Endothelial cell (in vitro differentiated cells): ENCODE measurements at places on chromosomes 2 and 18.
A peak's percentile ranks its signal among the peaks of the same experiment; 100 is the strongest.

DNA sequence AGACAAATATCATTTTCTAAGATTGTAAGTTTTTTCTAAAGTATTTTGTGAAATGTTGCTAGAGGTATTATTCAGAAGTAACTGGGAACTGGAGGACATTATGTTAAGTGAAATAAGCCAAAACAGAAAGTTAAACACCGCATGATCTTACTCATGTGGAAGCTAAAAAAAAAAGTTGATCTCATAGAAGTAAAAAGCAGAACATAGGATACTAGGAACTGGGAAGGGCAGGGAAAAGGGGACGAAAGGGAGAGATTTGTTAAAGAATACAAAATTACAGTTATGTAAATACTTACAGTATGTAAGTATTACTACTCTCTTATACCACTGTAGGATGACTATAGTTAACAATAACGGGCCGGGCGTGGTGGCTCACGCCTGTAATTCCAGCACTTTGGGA is 46.7 kb upstream of the CDKL4 start:
- H3K4me3 ChIP-seq = no peak overlapping the region
- H3K4me1 ChIP-seq = no peaks in the 10 kb centered on the region
- DNase-seq = no peak
- no peaks in the 10 kb centered on the region for H3K27me3 ChIP-seq
- H3K27ac ChIP-seq = no peak overlapping the region

- H3K36me3 ChIP-seq = no peaks in the 10 kb centered on the region
- no peaks in the 10 kb centered on the region for H3K27me3 ChIP-seq
- no peak overlapping the region for H3K4me3 ChIP-seq
- peaks cover 7% of the 10 kb centered on the region for H3K4me1 ChIP-seq
- DNase-seq = no peak
Observed at GRCh38 chr2:199775267-199775666, 75.7 kb downstream of the FTCDNL1 start.

GRCh38 chr2:217065012-217065290 is 205.1 kb upstream of the TNP1 start:
- H3K36me3 ChIP-seq = no peaks in the 10 kb centered on the region
- peaks cover 11% of the 10 kb centered on the region for H3K4me1 ChIP-seq
- DNase-seq = no peak
- H3K27ac ChIP-seq = no peak overlapping the region
- H3K27me3 ChIP-seq = peaks cover 4% of the 10 kb centered on the region

GRCh38 chr2:68272246-68272994 is 20.1 kb upstream of the PPP3R1 start:
- DNase-seq = no peak
- H3K36me3 ChIP-seq = no peaks in the 10 kb centered on the region
- H3K4me3 ChIP-seq = no peak overlapping the region
- H3K27ac ChIP-seq = no peak overlapping the region
- no peaks in the 10 kb centered on the region for H3K4me1 ChIP-seq

- no peak for DNase-seq
- no peak overlapping the region for H3K4me3 ChIP-seq
- H3K4me1 ChIP-seq = no peaks in the 10 kb centered on the region
- H3K27me3 ChIP-seq = no peaks in the 10 kb centered on the region
Observed at GRCh38 chr2:192983173-192983572, 788.4 kb upstream of the TMEFF2 start.

- H3K36me3 ChIP-seq = peaks cover 15% of the 10 kb centered on the region
- H3K27me3 ChIP-seq = peaks cover 7% of the 10 kb centered on the region
- DNase-seq = no peak
Observed at GRCh38 chr2:119683074-119683712, 4.2 kb downstream of the TMEM177 start.

DNA sequence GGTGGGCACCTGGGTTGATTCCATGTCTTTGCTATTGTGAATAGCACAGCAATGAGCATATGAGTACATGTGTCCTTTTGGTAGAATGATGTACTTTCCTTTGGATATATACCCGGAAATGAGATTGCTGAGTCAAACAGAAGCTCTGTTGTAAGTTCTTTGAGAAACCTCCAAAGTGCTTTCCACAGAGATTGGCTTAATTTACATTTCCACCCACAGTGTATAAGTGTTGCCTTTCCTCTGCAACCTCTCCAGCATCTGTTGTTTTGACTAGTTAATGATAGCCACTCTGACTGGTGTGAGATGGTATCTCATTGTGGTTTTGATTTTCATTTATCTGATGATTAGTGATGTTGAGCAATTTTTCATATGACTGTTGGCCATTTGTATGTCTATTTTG is 194.8 kb downstream of the ZNF804A start:
- H3K4me1 ChIP-seq = peaks cover 5% of the 10 kb centered on the region
- no peak overlapping the region for H3K27ac ChIP-seq
- DNase-seq = no peak

DNA sequence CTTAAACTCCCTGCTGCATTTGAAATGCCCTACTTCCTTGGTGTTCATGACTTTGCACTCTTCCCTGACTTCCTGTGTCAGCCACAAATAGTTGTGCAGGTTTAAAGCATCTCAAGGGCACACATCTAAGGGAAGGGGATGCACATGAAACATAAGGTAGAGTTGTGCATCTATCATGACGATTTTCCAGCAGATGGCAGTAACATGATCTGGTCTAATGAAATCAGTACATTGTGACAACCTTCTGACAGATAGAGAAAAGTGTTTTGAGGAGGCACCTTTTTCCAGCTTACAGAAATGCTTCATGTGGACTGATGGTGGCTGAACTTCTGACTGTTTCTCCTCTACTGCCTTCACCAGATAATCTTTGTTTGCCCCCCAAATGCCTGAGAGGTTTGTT is 238.9 kb downstream of the XIRP2 start:
- no peak overlapping the region for H3K27ac ChIP-seq
- peaks cover 29% of the 10 kb centered on the region for H3K4me1 ChIP-seq
- H3K27me3 ChIP-seq = no peaks in the 10 kb centered on the region

DNA sequence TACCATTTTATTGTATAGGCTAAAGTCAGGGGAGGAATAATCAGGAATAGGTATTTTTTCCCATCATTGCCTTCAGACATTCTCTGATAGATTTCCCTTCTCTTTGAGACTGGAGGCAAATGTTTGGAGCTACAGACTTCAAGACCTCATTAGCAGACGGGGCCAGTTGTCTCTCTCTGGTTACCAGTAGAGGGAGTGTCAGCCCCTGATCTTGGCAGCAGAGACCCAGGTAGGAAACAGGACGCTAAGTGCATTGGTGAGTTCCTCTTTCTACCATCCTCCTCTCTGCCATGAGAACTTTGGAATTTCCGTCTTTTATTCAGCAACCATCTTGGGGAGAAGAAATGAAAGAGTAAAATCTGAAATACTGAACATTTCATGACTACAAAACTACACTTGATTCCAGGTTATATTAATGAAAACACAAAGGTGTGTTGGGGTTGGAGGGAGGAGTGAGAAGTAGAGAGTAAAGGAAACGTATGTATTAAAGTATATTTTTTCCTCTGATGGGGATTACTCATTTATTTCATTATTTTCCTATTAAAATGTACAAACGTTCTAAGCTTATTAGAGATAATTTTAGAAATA is 186.2 kb upstream of the GCFC2 start:
- H3K4me1 ChIP-seq = peaks cover 10% of the 10 kb centered on the region
- peak overlapping the region; percentile 82 for H3K27ac ChIP-seq
- H3K27me3 ChIP-seq = no peaks in the 10 kb centered on the region
- H3K4me3 ChIP-seq = no peak overlapping the region

- H3K4me3 ChIP-seq = no peak overlapping the region
- H3K27me3 ChIP-seq = no peaks in the 10 kb centered on the region
- peaks cover 16% of the 10 kb centered on the region for H3K4me1 ChIP-seq
- DNase-seq = no peak
Observed at GRCh38 chr2:148519013-148519412, 125.5 kb upstream of the EPC2 start.

DNA sequence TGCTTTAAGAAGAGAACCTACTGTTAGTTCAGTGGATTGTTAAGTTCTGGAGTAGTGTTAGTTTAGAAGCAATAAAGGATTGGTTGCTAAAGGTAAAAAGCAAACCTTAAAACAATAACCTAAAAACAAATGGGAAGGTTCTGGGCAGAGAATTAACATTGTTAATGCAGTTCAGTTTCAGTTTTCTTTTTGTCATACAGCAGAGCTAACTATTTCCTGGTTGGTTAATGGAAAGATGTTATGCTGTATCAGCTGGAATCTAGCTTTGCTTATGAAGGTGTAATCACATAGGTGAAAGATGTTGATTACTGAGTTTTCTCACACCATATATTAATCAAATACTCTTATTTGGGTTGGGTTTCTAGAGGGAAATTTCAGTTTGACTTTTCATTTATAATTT is 23.8 kb downstream of the SMAD4 start:
- no peaks in the 10 kb centered on the region for H3K4me1 ChIP-seq
- no peak for DNase-seq
- H3K27me3 ChIP-seq = no peaks in the 10 kb centered on the region
- no peak overlapping the region for H3K27ac ChIP-seq

- H3K4me1 ChIP-seq = no peaks in the 10 kb centered on the region
- H3K27ac ChIP-seq = no peak overlapping the region
- no peak overlapping the region for H3K4me3 ChIP-seq
- peaks cover 2% of the 10 kb centered on the region for H3K27me3 ChIP-seq
- DNase-seq = no peak
Observed at GRCh38 chr2:200695191-200695590, 109.4 kb downstream of the AOX1 start.

DNA sequence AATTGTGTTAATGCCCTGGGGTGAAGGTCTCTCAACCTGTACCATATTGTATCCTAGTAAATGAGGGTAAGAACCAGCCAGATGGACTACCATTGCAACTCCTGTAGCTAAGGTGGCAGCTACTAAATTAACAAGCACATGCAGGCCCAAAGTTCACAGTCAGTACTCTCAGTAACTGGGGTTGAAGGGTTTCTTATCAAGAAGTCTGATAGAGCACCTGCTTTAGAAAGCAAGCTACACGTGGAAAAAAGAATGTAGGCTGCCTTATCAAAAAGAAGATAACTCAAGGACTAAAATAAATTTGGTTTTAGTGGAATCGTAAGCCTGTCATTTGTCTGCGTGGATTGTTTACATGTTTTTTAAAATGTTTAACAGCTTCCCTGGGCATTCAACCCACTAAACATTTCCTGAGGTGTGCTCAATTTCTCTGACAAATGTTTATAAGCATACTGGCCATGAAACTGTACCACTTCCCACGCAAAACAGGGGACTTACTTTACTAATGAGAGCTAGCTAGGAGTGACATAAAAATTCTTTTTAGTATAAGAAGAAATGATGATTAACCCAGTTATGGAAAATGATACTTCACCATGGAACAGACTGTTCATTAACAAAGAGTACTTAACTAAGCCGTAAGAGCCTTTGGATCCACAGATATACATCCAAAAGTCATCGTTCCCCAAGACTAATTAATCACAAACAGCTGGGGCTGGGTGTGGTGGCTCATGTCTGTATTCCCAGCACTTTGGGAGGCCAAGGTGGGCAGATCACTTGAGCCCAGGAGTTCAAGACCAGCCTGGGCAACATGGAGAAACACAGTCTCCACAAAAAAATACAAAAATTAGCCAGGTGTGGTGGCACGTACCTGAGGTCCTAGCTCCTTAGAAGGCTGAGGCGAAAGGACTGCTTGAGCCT is 36.5 kb downstream of the LPIN2 start:
- H3K4me1 ChIP-seq = peaks cover 9% of the 10 kb centered on the region
- H3K4me3 ChIP-seq = no peak overlapping the region
- no peak for DNase-seq
- peaks cover 3% of the 10 kb centered on the region for H3K36me3 ChIP-seq
- peaks cover 2% of the 10 kb centered on the region for H3K27me3 ChIP-seq

- peaks cover 15% of the 10 kb centered on the region for H3K36me3 ChIP-seq
- peak overlapping the region; percentile 87 for H3K27ac ChIP-seq
- no peak for DNase-seq
- H3K4me1 ChIP-seq = peaks cover 59% of the 10 kb centered on the region
- peaks cover 22% of the 10 kb centered on the region for H3K27me3 ChIP-seq
- H3K4me3 ChIP-seq = no peak overlapping the region
Observed at GRCh38 chr2:101806123-101806522, 108.6 kb downstream of the MAP4K4 start.

- H3K27me3 ChIP-seq = no peaks in the 10 kb centered on the region
- no peak for DNase-seq
- H3K36me3 ChIP-seq = no peaks in the 10 kb centered on the region
Observed at GRCh38 chr2:5617796-5618195, 74.4 kb upstream of the SOX11 start.

DNA sequence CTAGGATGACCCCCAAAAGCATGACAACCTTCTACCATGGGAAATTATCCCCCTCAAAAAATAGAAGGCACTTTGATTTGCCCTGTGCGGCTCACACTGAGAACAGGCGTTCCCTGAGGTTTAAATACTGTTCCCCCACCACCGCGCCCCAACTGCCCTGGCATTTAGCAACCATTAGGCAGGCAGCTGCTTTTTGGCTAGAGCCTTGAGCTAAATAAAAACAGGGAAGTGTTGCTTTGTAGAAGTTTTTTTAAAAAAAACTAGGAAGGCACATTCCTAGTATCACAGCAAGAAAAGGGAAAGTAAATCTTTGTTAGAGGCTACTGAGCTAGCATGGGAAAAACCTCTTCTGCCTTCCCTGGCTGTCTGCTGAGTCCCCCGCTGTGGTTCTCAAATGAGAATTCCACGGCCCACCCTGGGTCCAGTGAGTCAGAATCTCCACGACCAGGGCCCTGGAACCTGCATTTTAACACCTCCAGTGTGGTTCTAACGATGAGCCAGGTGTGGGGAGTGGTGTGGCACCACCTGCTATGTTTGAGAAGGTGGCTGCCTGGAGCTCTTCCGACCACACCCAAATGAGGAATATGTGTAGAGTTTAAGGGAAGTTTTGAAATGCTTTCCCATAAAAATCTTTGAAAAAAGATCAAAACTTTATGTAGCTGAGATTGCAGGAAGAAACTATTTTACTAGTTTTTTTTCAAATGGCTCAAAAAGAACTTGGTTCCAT is 66.4 kb downstream of the VIT start:
- H3K36me3 ChIP-seq = no peaks in the 10 kb centered on the region
- H3K4me3 ChIP-seq = no peak overlapping the region
- H3K27ac ChIP-seq = no peak overlapping the region
- no peak for DNase-seq
- no peaks in the 10 kb centered on the region for H3K4me1 ChIP-seq
- peaks cover 4% of the 10 kb centered on the region for H3K27me3 ChIP-seq

DNA sequence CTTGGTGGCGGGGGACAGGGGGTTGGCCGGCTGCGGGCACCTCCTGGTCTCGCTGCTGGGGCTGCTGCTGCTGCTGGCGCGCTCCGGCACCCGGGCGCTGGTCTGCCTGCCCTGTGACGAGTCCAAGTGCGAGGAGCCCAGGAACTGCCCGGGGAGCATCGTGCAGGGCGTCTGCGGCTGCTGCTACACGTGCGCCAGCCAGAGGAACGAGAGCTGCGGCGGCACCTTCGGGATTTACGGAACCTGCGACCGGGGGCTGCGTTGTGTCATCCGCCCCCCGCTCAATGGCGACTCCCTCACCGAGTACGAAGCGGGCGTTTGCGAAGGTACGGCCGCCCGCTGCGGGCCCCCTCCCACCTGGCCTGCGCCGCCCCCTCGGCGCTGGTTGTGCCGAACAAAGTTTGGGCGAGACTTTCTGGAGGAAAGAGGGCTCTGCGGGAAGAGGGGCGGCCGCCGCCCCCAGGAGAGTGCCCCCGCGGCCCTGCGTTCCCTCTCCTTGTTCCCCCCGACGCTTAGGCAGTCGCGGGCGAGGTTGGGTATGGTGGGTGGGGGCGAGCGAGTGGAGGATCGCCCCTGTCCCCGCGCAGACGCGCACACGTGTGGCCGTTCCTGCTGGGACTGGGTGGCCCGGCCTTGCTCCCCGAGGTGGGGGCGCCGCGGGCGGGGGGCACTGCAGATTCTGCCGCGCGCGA is 866 bp downstream of the CRIM1 start:
- H3K4me3 ChIP-seq = peak overlapping the region; percentile 100
- no peak overlapping the region for H3K27ac ChIP-seq
- peaks cover 22% of the 10 kb centered on the region for H3K27me3 ChIP-seq

- H3K27ac ChIP-seq = no peak overlapping the region
- H3K27me3 ChIP-seq = peaks cover 4% of the 10 kb centered on the region
- H3K36me3 ChIP-seq = peaks cover 9% of the 10 kb centered on the region
- H3K4me1 ChIP-seq = no peaks in the 10 kb centered on the region
Observed at GRCh38 chr18:58394602-58395425, 234.1 kb downstream of the ALPK2 start.
